ENCODE measurements at places on chromosomes 4 and X.

GRCh38 chr4:43758836-43759235 is 689.8 kb downstream of the KCTD8 start:
- DNase-seq = no peak

GRCh38 chr4:112279882-112280315 is 5.8 kb downstream of the TIFA start:
- DNase-seq = no peak

GRCh38 chr4:2907706-2908293 is 55.4 kb downstream of the NOP14 start:
- DNase-seq = no peak

DNA sequence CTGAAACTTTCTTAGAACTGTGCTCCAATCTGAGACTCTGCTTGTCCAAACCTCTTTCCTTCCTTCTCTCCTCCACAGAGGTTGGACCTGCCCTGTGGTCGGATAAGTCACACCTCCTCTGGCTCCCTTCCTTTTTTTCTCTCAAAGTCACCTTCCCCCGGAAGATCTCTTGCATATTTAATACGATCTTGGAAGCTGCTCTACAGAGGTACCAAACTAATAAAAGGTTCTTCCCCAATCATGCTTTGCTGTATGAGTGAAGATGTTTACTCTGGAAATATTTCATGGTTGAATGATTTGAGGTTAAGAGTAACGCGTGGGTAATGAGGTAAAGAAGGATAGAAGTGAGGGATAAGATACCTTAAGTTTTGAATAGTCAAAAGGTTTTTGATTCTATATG is 166.0 kb downstream of the ATG4A start:
- DNase-seq = no peak

- no peak for DNase-seq
These were observed 2.1 kb downstream of the TMEM150C start for GRCh38 chr4:82559735-82560120.

DNA sequence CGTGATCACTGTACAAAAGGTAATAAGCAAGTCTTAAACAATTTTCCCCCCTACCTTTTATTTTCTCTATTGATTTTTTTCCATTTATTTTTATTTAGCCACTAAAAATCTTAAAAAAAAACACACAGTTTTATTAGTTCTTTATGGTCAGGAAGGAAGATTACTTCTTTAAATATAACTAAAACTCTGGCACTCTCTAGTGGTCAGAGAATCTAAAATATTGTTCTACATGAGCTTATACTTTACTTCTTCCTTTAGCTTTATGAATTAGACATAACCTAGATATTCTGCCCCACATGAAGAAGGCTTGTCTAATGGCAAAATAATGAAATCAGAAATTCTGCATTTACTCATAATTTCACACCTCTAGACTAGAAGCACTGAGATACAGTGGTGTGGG is 135.2 kb downstream of the PDE5A start:
- no peak for DNase-seq

- DNase-seq = no peak
These were observed 8.8 kb downstream of the ANKRD37 start for GRCh38 chr4:185405296-185405999.

- no peak for DNase-seq
These were observed 98.7 kb downstream of the MAB21L2 start for GRCh38 chr4:150680651-150681050.

DNA sequence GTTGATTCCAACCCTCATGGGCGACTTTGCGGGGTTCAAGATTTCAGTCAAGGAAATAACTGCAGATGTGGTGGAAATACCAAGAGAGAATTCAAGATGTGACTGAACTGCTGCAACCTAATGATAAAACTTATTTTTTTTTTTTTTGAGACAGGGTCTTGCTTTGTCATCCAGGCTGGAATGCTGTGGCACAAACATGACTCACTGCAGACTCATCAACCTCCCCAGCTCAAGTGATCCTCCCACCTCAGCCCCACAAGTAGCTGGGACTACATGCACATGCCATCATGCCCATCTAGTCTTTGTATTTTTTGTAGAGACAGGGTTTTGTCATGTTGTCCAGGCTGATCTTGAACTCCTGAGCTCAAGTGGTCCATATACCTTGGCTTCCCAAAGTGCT is 19.5 kb upstream of the WDFY3 start:
- no peak for DNase-seq

DNA sequence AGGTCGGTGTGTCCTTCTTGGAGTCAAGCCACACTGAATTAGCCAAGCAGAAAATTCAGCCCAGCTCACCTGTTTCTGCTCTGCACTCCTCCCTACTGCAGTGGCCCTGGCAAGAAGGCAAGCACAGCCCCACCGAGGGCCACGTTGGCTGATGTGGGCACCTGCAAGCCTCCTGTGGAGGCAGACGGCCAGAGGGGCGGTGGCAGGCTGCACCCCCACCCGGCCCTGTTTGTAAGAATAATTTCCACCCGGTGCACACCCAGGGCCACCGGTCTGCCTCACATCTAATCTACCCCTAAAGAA is 18.8 kb downstream of the PPP2R2C start:
- no peak for DNase-seq

DNA sequence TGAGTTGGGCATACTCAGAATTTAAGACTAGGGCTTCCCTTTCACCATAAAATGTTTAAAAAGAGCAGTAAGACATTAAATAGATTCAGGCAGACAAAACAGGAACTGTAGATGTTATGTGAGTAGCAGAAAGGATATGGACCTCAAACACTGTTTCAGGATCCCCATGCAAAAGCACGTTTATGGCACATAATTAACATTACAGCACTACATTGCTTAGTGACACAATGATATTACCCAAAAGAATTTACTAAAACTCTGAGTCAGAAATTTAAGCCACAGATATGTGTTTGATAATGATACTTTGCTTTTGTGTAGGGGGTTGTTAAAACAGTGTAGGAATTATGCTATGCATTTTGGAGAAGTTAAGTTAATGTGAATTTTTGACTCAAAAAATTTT is 266.3 kb downstream of the PDGFC start:
- no peak for DNase-seq

- no peak for DNase-seq
These were observed 2248.1 kb downstream of the ARAP2 start for GRCh38 chr4:33996075-33996718.

DNA sequence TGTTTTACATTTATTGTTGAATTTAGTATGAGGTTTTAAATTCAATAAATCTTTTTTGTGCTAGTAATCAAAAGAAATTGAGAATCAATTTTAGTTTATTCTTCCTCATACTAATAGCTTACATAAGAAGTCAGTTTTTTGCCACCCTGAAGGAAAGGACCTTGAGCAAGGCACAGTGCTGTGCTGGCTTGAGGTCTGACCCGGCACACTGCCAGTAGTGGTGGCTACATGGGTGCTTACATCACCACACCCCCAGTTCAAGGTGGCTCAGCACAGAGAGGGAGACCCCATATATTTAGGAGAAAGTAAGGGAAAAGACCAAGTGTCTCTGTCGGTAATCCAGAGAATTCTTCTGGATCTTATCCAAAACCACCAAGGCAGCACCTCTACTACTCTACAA is 86.0 kb upstream of the LANCL3 start:
- no peak for DNase-seq

- DNase-seq = no peak
These were observed 26.7 kb downstream of the C4orf54 start for GRCh38 chr4:99630857-99631360.

DNA sequence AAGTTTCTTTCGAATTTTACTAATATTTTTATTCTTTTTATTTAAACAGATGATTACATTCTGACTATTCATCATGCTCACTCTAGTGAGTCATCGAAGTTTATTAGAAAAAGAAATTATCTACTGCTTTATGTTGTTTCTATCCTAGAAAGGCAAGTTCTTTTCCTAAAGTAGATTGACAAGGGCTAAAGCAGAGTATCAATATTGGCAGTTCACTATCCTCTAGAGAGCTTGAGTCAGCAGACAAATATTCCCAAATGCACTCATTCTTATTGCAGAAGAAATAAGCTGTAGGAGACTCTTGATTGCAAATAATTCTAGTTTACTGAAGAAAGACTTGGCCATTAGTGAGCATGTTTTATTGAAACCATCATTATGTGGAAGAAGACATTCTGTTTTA is 911.8 kb downstream of the CENPC start:
- DNase-seq = no peak

DNA sequence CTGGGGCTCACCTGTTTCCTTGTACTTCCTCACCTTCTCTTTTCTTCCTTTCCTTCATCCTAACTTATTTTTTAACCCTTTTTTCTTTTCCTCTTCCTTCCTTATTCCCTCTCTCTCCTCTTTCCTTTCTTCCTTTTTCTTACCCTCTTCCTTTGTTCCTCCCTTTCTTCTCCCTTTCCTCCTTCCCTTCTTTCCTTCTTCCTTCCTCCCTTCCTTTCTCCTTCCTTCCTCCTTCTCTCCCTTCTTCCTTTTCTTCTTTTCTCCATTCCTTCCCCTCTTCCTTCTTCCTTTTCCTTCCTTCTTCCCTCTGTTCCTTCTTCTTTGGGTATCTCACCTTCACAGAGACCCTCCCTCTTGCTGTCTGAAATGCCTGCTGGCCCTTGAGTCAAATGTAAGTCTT is 22.1 kb upstream of the CBR4 start:
- DNase-seq = no peak

DNA sequence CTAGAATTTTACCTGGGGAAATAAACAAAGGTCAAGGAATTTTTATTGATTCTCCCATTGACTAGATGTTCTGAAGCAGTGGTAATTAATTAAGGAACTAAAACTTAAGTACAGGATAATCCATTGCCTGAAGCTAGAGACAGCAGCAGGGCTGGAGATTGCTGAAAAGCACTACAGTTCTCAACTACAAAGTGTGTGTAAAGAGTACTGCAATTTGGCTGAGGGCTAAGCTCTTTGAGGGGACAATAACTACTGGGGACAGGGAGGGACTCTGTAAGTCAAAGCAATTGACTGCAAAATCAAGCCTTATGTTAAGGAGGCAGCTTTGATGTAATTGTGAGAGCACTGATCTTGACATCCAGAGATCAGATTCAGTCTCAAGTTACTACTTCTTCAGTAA is 260.4 kb downstream of the GALNTL6 start:
- DNase-seq = no peak

GRCh38 chr4:165505958-165506837 is 127.4 kb downstream of the CPE start:
- no peak for DNase-seq

GRCh38 chr4:74934016-74934831 is 1.3 kb downstream of the PARM1 start:
- no peak for DNase-seq

DNA sequence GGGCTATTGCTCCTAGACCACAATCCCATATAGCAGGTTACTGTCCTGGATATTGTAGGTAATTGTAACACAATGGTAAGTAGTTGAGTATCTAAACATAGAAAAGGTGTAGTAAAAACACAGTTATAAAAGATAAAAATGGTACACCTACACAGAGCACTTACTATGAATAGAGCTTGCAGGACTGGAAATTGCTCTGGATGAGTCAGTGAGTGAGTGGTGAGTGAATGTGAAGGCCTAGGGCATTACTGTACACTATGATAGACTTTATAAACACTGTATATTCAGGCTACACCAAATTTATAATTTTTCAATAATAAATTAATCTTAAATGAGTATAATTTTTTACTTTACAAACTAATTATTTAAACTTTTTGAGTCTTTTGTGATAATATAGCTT is 425.7 kb downstream of the PABPC4L start:
- no peak for DNase-seq

GRCh38 chr4:110533940-110534339 is 58.0 kb downstream of the ENPEP start:
- DNase-seq = no peak

GRCh38 chr4:8586671-8587468 is 5.7 kb upstream of the CPZ start:
- no peak for DNase-seq

DNA sequence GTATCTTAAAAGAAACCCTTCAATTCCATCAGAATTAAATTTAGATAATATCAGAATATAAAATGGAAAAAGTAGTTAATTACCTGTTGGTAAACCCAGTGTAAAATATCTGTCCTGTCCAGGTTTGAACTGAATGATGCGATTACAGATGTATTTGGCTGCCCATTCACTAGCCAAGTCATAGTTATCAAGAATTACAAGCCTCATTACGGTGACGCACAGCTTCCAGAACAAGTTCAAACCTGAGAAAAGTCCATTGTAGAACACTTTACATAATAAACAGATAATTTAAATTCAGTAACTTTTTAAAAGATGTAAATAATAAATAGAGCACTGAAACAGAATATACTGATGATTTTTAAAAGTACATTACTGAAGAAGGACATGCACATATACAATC is 4.4 kb downstream of the GNPDA2 start:
- no peak for DNase-seq

- no peak for DNase-seq
These were observed 31.1 kb downstream of the BMP15 start for GRCh38 chrX:50941638-50942037.

DNA sequence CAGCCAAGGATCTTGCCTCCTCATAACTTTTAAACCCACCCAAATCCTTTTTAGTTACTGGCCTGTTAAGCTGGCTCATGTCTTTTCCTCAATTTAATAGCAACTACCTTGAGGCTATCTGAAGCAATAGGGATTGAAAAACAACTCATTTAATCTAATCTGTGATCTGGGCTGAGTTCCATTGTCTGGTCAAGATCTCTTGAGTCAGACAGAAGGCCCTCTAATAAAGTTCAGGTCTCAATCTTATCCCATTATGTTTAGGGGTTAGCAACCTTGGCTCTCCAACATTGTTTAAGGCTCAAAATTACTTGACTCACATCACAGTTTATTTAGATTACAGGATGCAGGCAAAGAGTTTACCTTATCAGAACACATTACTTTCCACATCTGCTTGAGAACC is 436.1 kb downstream of the ANKRD50 start:
- no peak for DNase-seq

- DNase-seq = no peak
These were observed 151.7 kb upstream of the CPEB2 start for GRCh38 chr4:14850455-14851097.

GRCh38 chrX:148146121-148146520 is 165.0 kb downstream of the FMR1NB start:
- DNase-seq = no peak

- DNase-seq = no peak
These were observed 20.3 kb downstream of the FGF13 start for GRCh38 chrX:138691186-138691585.

GRCh38 chr4:184959309-184959708 is 59.0 kb upstream of the HELT start:
- DNase-seq = no peak

All from stimulated activated CD4-positive, alpha-beta T cell treated with anti-CD3 and anti-CD28 coated beads, Interleukin-12 subunit alpha, Interleukin-12 subunit beta, amount 100 ng/mL, for 4 hours (primary cell).